ENCODE measurements at places on chromosomes 1 and 21. TPM values are rescaled to one million over a fixed set of nuclear protein-coding genes. Genes with fewer than 3 reads are reported as not detected.

NUDT4B gene
- not detected for total RNA-seq

- no peak overlapping the region for H3K27ac ChIP-seq
- H3K4me3 ChIP-seq = no peak overlapping the region
- H3K36me3 ChIP-seq = peaks cover 16% of the 10 kb centered on the region
- DNase-seq = no peak
- no peaks in the 10 kb centered on the region for H3K4me1 ChIP-seq
These were observed 77.4 kb downstream of the ACBD6 start for GRCh38 chr1:180424848-180425457.

DNA sequence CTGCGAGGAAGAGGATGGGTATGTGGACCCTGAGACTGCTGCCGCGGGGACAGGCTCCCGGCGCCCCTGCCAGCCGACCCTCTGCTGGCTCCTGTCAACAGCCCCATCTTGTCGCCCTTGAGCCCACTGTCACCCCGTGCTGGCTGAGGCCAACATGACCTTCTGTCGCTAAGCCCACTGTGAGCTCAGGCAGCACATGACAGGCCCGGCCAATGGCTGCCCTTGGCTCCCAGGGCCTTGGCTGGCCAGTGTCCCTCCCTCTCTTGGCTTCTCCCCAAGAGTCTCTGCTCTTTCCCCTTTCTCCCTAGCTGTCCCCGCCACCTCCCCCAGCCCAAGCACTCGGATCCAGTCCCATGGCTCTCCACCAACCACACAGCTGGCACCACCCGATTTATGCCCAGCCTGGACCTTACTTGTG, 3.5 kb downstream of the PEX10 start:
- peaks cover 49% of the 10 kb centered on the region for H3K4me1 ChIP-seq
- peak overlapping the region; percentile 55 for H3K4me3 ChIP-seq
- DNase-seq = peak; percentile 41
- H3K27ac ChIP-seq = peak overlapping the region; percentile 72
- no peaks in the 10 kb centered on the region for H3K27me3 ChIP-seq

GRCh38 chr21:25625036-25625435, 14.0 kb upstream of the JAM2 start:
- DNase-seq = no peak
- H3K4me3 ChIP-seq = no peak overlapping the region
- H3K27ac ChIP-seq = no peak overlapping the region

HFM1 gene
- 1.7 TPM for total RNA-seq

RGS8 gene
- total RNA-seq = 0.05 TPM

- no peak overlapping the region for H3K27ac ChIP-seq
- H3K4me3 ChIP-seq = no peak overlapping the region
- no peak for DNase-seq
- peaks cover 7% of the 10 kb centered on the region for H3K4me1 ChIP-seq
- peaks cover 100% of the 10 kb centered on the region for H3K27me3 ChIP-seq
These were observed 1.9 kb upstream of the TTLL10 start for GRCh38 chr1:1171546-1172340.

DNA sequence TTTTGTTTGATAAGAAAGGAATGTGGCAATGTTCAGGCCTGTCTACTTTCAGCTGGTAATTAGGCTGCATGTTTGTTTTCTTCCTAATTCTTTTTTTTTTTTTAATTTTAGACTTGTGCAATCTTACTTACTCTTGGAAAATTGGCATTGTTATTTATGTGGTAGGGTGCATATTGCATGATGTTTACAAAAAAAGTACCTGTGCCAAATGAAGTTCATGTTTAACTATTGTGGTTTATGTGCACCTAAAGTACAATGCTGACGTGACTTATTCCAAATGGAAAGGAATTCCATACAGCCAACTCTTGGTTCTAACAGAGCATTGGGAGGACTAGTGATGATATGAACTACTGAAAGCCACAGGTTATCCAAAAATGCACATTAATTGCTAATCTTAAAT, 51.0 kb downstream of the KCNK2 start:
- no peaks in the 10 kb centered on the region for H3K36me3 ChIP-seq
- H3K4me3 ChIP-seq = no peak overlapping the region
- no peak overlapping the region for H3K27ac ChIP-seq
- DNase-seq = no peak

SPRR4 gene
- total RNA-seq = not detected

RAB3GAP2 gene
- 20.3 TPM for total RNA-seq

- H3K36me3 ChIP-seq = peaks cover 3% of the 10 kb centered on the region
- H3K27ac ChIP-seq = no peak overlapping the region
- DNase-seq = no peak
- peaks cover 64% of the 10 kb centered on the region for H3K4me1 ChIP-seq
- no peak overlapping the region for H3K4me3 ChIP-seq
These were observed 9.6 kb upstream of the ADCY10 start for GRCh38 chr1:167923324-167924056.

CRP gene
- not detected for total RNA-seq

- no peak overlapping the region for H3K4me3 ChIP-seq
- H3K27ac ChIP-seq = no peak overlapping the region
- no peaks in the 10 kb centered on the region for H3K36me3 ChIP-seq
- peaks cover 6% of the 10 kb centered on the region for H3K4me1 ChIP-seq
These were observed 49.8 kb upstream of the MROH9 start for GRCh38 chr1:170885551-170885950.

GRCh38 chr1:8764293-8764937, 53.0 kb downstream of the RERE start:
- H3K27me3 ChIP-seq = no peaks in the 10 kb centered on the region
- H3K4me1 ChIP-seq = peaks cover 21% of the 10 kb centered on the region
- no peak overlapping the region for H3K4me3 ChIP-seq
- H3K36me3 ChIP-seq = no peaks in the 10 kb centered on the region
- no peak for DNase-seq

ARHGAP29 gene
- 26.5 TPM for total RNA-seq

GRCh38 chr1:198939286-198939685, 300.4 kb downstream of the PTPRC start:
- H3K4me1 ChIP-seq = peaks cover 28% of the 10 kb centered on the region
- H3K27ac ChIP-seq = no peak overlapping the region

DNA sequence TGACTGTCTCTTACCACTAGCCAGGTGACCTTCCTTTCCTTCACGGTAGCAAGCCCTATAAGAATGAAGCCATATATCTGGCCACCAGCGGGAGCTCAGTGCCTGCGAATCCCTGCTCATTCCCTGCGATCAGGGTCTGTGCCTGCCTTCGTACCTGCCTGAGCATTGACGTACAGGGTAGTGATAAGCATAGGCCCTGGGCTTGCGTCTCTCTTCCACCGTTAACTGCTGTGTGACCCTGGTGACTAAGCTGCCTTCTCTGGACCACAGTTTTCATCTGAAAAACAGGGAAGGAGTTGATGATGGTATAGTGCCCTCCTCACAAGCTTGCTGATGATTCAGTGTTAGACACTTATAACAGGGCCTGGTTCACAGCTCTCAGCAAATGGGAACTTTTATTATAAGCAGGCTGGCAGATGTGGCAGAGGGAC, 4.1 kb downstream of the ZC3H12A start:
- no peak for DNase-seq
- peak overlapping the region; percentile 83 for H3K4me3 ChIP-seq
- peaks cover 56% of the 10 kb centered on the region for H3K36me3 ChIP-seq
- H3K4me1 ChIP-seq = peaks cover 72% of the 10 kb centered on the region
- no peaks in the 10 kb centered on the region for H3K27me3 ChIP-seq

TRIM17 gene
- total RNA-seq = 0.36 TPM

- H3K27ac ChIP-seq = peak overlapping the region; percentile 63
- peaks cover 12% of the 10 kb centered on the region for H3K4me1 ChIP-seq
- no peak for DNase-seq
- no peak overlapping the region for H3K4me3 ChIP-seq
- no peaks in the 10 kb centered on the region for H3K36me3 ChIP-seq
These were observed 30.8 kb upstream of the ABCG1 start for GRCh38 chr21:42187976-42188653.

LRIF1 gene
- total RNA-seq = 14.9 TPM

LRRC38 gene
- 0.30 TPM for total RNA-seq

DNA sequence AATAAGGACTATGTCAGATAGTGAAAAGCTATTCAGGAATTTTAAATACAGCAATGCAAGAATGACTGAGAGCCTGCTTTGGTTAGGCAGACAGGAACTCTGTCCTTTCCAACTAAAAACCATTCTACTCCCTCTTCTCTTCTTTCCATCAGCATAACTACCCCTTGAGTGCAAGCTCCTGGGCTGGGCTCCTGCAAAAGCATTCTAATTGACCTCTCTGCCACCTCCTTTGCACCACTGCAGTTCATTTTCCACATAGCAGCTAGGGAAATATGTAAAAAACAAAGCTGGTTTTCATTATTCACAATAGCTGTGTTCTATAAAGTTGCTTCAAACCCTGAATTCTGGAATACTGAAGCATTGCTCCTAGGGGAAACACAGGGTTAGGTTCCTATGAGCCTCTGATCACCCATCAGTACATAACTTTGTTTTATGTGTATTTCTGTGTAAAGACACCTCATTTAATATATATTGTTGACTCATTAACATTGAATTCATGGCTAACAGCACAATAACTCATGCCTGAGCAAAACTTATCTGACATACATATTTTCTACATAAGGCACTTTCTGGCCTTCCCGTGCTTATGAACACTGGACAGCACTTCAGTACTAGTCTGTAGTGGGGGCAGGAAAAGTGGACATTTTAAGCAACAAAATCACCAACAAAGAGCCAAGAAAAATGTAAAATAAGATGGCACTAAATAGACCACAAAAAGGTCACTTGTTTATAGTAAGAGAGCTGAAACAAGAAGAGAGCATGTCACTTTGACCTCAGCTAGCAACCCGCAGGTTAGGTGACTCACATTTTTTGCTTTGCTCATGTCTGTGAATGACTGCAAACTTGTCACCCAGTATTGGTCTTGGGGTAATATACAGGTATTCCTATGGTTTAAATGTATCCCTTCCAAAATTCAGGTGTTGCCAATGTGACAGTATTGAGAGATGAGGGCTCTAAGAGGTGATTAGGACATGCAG, 57.9 kb upstream of the IRF2BP2 start:
- no peaks in the 10 kb centered on the region for H3K36me3 ChIP-seq
- no peaks in the 10 kb centered on the region for H3K4me1 ChIP-seq
- H3K4me3 ChIP-seq = no peak overlapping the region

LMOD1 gene
- total RNA-seq = 9.2 TPM
